Activated naive CD4-positive, alpha-beta T cell treated with anti-CD3 and anti-CD28 coated beads, Interleukin-2, amount 50 U/mL, for 72 hours (primary cell): ENCODE measurements at places on chromosomes 7 and 10. TPM values are rescaled to one million over a fixed set of nuclear protein-coding genes. Genes with fewer than 3 reads are reported as not detected.

Gene SLC16A12
- not detected for total RNA-seq

Gene HTR5A
- not detected for total RNA-seq

Gene FAM149B1
- total RNA-seq, result 17.3 TPM

Gene KLF14
- not detected for total RNA-seq

Gene HNRNPA2B1
- 940 TPM for total RNA-seq

Gene CEP55
- 61.3 TPM for total RNA-seq

Gene CARD11
- 131 TPM for total RNA-seq

Gene OR2A7
- 2.6 TPM for total RNA-seq

Gene TMEM72
- not detected for total RNA-seq

Gene GARIN1A
- total RNA-seq, result 1.1 TPM

Gene C10orf95
- 0.30 TPM for total RNA-seq

Gene PRF1
- total RNA-seq, result 30.9 TPM

Gene NSMCE4A
- 36.0 TPM for total RNA-seq

Gene TMEM106B
- 18.4 TPM for total RNA-seq

Gene LRRC17
- not detected for total RNA-seq

Gene LLCFC1
- total RNA-seq, result not detected

Gene ADCY1
- total RNA-seq, result not detected

Gene EVX1
- not detected for total RNA-seq
